ENCODE measurements at places on chromosomes 7 and 10.
A peak's percentile ranks its signal among the peaks of the same experiment; 100 is the strongest.

GRCh38 chr10:110008518-110009339, 945 bp downstream of the ADD3 start:
- DNase-seq = peak; percentile 56

- DNase-seq = no peak
These were observed 127.8 kb upstream of the ADCY1 start for GRCh38 chr7:45446195-45446944.

GRCh38 chr10:86035791-86036543, 330.6 kb downstream of the GRID1 start:
- DNase-seq = no peak

DNA sequence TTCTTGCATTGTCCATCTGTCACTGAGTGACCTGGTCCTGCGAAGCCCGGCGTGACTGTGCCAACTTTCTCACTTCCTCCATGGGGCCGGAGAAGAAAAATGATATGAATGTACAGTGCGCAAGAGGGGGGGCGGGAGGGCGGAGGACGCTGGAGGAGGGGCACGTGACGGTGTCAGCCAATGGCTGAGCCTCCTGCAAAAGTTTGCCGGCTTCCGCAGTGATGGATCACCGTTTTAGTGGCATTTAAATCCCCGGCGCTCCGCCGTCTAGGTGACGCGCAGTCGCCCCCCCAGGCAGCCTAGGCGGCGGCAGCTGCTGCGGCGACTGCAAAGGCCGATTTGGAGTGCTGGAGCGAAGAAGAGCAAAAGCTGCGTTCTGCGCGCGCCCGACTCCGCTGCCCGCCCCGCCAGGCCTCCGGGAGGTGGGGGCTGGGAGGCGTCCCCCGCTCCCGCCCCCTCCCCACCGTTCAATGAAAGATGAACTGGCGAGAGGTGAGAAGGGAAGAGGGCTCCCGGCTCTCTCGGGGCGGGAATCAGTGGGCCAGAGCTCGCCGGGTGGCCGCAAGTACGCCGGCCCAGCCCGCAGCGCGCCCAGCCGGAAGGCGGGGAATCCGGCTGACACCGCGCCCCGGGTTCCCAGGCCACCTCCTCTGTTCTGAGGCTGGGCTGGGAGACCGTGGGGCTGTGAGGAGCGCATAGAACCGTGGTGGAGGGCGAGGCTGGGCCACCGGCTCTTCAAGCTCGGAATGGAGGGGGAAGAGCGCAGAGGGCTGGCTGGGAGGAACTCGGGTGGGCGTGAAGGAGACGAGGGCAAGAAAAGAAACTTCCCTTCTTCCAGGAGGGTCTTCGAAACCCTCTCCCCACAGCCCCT, at the start of gene HOXA1:
HOXA1 (minus strand) TSS at position 104 of the 871 bp plus-strand sequence; CDS start at position 16, 88 bp downstream.
- peak; percentile 84 for DNase-seq

DNA sequence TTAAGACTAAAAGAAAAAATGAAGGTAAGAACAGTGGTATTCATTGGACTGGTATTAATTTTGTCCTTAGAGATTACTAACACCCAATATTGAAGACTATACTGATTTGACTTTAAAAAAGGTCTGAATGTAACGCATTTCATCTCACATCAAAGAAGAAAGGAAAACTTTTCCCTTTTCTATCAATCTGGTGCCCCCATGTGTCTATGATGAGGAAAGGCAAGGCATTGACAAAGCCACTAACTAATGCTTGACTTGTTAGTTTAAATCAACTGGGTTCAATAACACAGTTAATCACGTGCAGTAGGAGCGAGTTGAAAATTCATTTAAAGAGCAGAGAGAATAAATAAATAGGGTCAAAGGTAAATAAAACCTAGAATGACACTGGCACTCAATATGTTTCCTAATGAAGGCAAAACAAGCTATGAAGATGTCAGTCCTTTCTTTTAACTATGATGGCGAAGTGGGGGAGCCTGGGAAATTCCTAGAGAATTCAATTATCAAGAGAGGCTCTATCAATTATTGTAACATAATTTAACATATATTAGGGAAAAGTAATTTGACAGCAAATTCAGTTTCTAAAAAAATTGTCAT, 180.9 kb downstream of the ANK3 start:
- DNase-seq = no peak

GRCh38 chr10:80924063-80924952, 386.6 kb downstream of the SH2D4B start:
- peak; percentile 37 for DNase-seq

GRCh38 chr7:30589111-30589510, 5.6 kb upstream of the GARS1 start:
- no peak for DNase-seq

GRCh38 chr7:123782071-123782798, 33.4 kb upstream of the WASL start:
- DNase-seq = no peak

GRCh38 chr7:122556873-122557542, 141.9 kb downstream of the RNF133 start:
- no peak for DNase-seq

DNA sequence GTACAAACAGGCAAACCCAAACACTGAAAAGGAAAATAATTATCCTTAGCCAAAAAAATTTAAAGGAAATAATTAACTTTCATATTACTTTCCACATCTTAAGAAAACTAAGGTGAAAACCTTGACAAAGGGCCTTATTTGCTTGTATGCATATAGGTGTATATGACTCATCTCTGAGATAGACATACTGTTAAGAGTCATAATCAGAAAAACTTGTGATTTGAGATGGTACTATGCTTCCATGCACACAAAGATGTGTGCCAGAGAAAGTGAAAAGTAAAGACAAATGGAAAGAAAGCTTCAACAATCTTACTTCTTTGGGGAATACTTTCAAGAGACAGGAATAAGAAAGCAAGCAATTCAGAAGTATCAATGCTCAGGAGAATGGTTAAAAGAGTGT, 3.3 kb upstream of the CACNA2D1 start:
- no peak for DNase-seq

- DNase-seq = no peak
These were observed 18.8 kb upstream of the GNA12 start for GRCh38 chr7:2862831-2863361.

GRCh38 chr7:34034728-34035127, 129.4 kb downstream of the BMPER start:
- no peak for DNase-seq

- no peak for DNase-seq
These were observed 9.2 kb upstream of the PRTFDC1 start for GRCh38 chr10:24961582-24961981.

DNA sequence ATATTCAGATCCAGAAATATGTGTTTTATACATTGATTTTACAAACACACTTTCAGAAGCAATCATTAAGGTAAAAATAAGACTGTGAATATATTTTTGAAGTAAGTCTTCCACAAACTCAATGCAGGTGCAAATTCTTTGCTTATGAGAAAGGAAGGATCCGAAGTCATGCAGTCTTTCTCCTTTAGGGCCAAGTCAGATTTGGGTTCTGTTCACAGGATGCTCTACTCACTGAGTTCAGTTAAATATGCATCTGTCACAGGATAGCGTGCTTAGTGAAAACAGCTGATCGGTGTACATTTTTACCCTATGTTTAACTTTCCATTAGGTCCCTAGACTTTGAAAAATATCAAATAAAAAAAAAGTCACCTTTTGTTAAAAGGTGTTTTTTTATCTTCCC, 608.5 kb downstream of the PHTF2 start:
- DNase-seq = no peak

GRCh38 chr7:102306916-102307677, 20.4 kb downstream of the SH2B2 start:
- peak; percentile 43 for DNase-seq

DNA sequence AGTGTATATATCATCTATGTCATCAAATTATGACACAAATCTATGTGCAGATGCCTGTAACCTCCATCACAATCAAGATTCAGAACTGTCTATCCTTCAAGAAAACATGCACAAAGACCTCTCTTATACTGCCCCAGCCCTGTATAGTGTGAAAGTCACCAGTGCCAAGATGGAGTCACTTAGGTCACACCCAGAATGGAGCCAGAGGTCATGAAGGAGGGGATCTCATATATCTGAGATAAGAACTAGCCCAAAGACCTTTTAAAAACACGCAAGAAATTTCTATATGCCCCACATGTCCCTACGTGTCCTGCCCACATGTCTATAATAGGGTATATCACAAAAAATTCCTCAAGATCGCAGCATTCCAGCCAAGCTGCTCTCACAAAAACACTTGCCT, 20.1 kb upstream of the GATAD1 start:
- DNase-seq = no peak

DNA sequence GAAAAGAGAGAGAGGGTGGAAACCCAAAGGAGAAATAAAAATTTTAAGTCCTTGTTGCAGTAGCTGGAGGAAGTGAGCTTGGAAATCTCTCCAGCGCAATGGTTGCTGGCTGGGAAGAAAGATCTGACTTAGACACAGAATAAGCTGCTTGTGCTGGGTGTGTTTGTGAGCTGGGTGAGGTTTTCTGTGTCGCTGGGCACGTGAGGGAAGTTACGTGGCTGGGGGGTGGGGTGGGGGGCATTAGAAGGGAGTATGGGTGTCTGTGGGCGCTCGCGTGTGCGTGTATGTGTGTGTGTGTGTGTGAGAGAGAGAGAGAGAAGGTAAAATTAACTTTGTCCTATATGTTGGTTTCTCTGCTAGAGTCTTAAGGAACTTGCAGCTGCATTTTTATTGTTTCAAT, 11.6 kb downstream of the TCF7L2 start:
- no peak for DNase-seq

DNA sequence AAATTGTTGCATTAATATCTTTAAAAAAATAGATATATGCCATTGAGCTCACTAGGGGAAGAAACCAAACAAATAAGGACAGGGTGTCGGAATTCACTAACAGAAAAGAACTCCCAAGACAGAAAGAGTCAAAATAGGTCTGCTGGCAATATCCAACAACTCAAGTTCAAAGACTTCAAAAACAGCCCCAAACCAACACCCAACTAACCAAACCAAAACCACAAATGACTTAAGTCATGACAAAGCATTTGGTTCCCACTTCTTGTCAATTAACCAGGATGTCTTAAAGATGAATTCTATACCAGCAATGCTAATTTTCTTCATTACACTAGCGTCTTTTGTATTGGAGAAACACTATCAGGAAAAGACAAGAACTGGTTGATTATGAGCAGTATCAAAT, 249.0 kb upstream of the PLXNA4 start:
- DNase-seq = no peak

DNA sequence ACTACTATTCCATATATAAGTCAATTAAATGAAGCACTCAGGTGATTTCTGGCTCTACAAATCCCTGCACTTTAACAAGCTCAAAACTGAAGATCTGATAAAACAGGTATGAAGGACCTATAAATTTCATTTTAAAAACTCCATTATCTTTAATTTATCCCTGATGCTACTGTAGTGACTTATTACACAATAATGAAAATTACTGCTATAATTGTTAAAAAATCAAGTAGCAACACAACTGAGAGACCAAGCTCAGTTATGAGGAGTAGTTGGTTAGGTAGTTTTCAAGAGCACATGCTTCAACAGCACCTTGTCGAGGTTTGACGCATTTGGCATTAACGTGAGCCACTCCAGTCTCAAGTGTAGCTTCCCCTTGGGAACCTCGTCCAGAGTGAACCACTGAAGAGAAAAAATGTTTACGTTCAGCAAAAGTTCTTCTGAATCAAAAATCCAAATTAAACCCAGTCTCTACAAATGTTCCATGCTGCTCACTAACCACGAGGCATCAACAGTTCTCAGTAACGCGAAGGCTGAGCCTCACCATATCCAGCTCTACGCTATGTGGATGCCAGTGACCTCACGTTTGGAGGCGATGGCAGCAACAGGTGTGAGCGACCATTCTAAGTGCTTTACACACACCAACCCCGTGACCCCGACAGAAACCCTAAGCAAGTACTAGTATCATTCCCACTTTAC, 55.3 kb upstream of the NCAPG2 start:
- DNase-seq = no peak

DNA sequence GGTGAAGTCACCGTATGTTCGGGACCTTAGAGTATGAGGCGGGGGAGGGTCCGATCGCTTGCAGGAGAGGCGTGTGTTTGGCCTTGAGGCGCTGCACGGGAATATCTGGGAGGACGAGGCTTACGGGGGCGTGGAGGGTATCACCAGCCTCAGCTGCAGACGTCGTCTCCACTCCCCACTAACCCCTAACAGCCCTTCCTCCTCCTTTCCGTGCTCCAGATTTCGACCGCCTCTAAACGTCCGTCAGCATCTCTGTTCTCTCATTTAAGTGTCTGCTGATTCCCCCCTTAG, 23.5 kb upstream of the ZNF12 start:
- no peak for DNase-seq

- no peak for DNase-seq
These were observed 502.6 kb downstream of the NRG3 start for GRCh38 chr10:82377608-82378007.

DNA sequence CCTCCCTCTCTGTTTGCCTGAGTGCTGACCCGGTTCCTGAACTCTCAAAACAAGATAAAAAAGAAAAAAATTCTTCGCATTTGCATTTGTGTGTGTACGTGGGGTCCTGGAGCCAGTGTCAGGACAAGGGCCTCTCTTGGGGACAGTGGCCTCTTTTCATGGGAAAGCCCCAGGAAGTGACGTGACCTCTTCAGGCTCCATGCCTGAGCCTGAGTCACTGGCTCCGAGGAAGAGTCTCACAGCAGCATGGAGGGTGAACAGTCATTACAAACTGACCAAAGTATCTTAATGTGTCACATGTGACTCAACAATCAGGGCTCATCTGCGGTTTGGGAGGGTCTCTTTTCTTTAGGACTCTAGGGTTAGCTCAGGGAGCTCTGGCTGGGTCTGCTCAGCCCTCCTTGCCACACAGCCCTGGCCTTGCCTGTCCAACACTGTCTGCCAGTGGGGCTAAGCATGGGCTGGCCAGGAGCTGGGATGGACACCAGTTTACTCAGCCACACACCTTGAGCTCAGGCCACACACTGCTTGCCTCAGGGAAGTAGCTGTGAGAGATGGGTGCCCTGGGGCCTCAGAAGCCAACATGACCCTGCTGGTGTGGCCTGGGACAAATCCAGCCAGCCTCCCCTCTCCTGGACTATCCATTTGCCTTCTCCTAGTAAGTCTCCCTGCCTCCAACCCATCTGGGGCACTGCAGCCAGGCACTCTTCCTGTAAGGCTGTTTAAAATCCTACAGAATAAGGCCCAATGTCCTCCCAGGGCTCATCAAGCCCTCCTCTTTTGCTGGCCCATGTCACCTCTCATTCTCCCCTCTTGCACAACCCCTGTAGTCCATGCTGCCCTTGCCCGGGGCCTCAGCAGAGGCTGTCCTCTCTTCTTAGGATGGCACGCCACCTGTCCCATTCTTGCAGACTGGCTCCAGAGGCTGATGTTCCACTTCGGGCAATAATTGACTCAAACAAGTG, 10.5 kb downstream of the TMEM273 start:
- DNase-seq = no peak

DNA sequence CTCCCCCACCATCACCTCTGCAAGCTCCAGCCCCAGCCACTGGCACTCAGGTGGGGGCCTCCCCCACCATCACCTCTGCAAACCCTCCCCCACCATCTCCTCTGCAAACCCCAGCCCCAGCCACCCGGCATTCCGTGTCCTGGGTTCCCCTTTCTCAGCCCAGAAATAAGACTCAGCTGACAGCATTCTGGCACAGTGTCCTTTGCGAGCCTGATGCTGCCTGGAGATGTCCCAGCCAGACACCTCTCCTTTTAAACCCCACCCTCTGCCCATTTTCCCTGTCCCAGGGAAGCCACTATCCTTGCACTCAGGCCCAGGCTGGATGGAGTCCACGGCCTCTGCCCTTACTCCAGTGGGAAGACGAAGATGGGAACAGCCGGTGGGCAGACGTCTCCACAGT, 49.8 kb downstream of the ELFN1 start:
- DNase-seq = no peak
